ENCODE measurements at places on chromosomes 4 and X. TPM values are rescaled to one million over a fixed set of nuclear protein-coding genes. Genes with fewer than 3 reads are reported as not detected.

DNA sequence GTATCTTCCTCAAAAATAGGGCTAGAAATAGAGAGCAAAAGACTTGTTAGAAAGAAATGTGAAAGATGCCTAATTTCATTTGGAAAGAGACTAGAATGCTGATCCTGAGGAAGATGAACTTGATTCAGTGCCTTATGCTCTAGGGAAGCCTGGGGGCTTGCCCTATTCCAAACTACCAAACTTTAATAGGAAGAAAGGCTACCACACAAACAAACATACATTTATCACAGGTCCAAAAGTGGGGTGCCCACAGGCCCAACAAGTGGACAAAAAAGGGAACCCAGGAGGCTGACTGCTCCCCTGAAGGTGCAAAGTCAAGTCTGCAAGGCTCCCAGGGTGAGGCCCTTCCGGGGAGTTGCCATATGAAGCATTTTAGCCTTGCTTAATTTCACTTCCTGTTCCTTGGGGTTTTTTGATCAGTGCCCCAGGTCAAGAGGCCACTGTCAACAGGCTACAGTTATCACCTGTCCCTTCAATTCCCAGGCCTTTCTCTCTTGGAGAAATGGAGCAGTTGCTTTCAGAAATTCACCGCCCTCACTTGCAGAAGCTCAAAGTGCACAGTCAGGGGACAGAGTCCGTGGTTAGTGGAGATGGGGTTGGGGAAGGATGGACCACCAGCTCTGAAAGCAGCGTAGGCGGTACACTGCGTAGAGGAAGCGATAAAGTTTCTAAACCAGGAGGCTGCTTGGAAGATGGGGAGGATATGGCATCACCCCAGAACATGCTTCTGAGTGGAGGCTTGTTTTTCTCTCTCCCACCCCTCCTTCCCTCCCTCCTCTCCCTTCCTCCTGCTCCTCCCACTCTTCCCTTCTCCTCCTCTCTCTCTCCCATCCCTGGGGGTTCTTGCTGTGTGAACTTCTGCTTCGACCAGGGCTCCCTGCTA, 36.4 kb downstream of the TMEM154 start:
- no peak for DNase-seq

DNA sequence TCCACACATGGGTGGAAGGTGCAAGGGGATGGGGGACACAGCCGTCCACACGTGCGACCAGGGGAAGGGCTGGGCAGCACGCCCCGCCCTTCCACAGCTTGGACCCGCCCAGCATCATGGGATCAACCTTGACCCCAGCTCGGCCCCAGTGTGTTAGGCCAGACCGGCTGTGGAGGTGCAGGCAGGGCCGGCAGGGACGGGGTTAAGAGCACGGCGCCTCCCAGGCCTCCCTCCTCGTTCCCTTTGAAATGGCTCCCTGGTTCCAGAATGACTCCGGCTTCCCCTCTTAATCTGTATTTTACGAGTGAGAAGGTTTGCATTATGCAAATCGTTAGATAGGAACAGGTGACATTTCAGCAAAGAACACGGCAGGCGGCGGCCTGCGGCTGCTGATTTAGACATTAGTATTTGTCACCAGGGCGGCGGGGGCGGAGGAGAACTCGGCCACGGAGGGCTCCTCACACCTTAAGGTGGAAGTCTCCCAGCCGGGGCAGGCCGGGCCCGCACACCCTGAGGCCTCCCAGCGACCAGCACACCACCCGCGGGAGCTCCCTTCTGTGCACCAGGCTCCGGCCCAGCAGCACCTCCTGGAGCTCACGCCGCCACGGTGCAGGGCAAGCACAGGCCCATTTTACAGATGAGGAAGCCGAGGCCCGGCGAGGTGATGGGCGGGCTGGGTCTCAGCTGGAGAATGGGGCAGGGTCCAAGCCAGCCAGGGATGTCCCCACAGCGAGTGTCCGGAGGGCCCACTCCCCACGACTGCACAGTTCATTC, 116.1 kb downstream of the FAM53A start:
- no peak for DNase-seq

Gene PSMD10
- total RNA-seq, result 31.9 TPM

DNA sequence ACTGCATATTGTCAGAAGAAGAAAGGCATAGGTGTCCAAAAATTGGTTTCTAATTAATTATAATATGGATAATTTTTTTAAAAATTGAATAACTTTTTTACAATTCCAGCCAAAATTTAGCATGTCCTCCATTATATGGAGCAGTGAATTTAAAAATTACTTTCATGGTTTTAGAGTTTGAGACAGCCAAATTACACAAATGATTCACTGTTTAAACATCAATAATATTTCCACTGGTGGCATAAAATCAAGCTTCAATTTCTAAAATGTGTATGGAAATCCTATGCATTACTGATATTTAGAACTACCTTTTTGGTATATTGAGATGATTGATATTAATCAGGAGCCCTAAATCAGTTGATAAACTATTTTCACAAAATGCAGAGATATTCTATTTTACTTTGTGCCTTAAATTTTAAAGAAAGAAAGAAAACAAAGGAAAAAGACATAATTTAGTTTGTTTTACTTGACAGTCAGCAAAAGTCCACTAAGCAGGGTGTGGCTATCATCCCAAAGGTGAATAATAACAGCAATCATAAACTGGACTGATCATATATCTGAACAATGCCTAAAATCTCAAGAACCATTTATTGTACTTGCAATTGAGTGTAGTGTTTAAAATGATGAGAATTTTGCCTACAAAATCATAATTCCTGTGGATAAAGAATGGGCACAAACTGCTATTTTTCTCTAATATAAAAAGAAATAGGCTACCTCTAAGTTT, 34.2 kb downstream of the KLHL34 start:
- no peak for DNase-seq

GRCh38 chr4:16104520-16104919, 20.7 kb upstream of the PROM1 start:
- no peak for DNase-seq

GRCh38 chrX:57353472-57354132, 67.1 kb downstream of the FAAH2 start:
- no peak for DNase-seq

Gene GLUD2
- 5.6 TPM for total RNA-seq

Gene BEX1
- total RNA-seq, result 1.1 TPM

Gene NEXMIF
- total RNA-seq, result 0.51 TPM

Gene DIAPH2
- total RNA-seq, result 28.1 TPM

Gene COL25A1
- 6.6 TPM for total RNA-seq

GRCh38 chrX:24204958-24205357, 55.4 kb downstream of the ZFX start:
- no peak for DNase-seq

DNA sequence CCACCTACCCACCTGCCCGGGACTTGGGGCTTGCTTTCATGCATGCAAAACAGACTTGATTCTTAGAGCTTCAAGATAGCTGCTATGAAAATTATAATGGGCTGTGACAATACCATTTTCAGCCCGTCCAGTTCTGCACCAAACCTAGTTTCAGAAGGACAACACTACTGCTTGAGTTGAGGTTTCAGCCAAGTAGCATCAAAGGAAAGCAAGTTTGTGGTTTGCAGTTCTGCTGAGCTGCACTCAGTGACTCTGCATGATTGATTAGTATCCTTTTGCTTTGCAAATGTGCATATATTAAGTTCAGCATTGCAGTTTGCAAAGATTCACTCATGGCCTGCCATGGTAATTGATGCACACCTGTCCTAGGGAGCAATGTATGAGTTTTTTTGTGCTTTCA, 442.7 kb downstream of the RPA4 start:
- DNase-seq, result no peak

Gene HSFX2
- not detected for total RNA-seq

Gene ZNF595
- total RNA-seq, result 29.6 TPM

GRCh38 chrX:48935301-48935670, 16.5 kb upstream of the PIM2 start:
- no peak for DNase-seq

Gene EDA2R
- 1.2 TPM for total RNA-seq

Gene MAGEA2B
- total RNA-seq, result not detected

DNA sequence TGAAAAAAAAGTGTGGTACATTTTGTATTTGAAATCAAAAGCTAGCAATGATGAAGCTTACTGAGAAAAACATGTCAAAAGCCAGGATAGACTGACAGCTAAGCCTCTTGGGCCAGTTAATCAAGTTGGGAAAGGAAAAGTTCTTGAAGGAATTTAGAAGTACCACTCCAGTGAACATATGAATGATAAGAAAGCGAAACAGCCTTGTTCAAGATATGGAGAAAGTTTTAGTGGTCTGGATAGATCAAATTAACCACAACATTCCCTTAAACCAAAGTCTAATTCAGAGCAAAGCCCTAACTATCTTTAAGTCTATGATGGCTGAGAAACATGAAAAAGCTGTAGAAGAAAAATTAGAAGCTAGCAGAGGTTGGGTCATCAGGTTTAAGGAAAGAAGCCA, 268.3 kb downstream of the PDHA2 start:
- DNase-seq, result no peak

DNA sequence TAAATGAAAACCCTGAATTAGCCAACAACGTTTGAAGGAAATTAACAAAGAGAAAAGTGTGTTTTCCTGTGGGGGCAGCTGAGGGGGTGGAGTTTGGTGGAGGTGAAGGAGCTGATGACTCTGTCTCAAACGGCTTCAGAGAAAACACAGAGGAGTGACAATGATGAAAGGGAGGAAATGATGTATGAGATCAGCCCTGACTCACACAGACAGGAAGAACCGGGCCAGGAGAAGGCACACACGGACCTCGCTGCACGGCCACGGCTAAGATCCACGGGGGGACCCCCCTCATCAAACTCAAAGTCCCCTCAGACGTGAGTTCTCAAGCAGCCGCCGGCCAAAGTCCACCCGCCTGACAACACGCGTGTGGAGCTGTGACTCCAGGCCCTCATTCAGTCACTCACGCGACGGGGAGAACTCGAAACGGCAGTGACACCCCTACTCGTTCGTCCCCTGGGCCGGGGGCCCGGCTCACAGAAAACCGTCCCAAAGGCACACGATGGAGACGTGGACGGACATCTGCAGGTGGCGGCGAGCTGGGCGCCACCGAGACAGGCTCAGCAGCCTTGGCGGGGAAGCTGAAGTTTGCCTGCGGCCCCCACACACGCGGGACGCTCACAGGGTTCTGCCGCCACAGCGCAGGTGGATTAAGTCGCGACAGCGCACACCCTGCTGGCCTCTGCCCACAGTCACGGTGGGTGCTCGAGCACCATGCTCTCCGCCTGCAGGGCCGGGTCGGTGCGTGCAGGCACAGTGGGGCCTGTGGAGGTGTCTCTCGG, 28.8 kb downstream of the PPP2R3B start:
- no peak for DNase-seq

Gene MTMR8
- 2.5 TPM for total RNA-seq

DNA sequence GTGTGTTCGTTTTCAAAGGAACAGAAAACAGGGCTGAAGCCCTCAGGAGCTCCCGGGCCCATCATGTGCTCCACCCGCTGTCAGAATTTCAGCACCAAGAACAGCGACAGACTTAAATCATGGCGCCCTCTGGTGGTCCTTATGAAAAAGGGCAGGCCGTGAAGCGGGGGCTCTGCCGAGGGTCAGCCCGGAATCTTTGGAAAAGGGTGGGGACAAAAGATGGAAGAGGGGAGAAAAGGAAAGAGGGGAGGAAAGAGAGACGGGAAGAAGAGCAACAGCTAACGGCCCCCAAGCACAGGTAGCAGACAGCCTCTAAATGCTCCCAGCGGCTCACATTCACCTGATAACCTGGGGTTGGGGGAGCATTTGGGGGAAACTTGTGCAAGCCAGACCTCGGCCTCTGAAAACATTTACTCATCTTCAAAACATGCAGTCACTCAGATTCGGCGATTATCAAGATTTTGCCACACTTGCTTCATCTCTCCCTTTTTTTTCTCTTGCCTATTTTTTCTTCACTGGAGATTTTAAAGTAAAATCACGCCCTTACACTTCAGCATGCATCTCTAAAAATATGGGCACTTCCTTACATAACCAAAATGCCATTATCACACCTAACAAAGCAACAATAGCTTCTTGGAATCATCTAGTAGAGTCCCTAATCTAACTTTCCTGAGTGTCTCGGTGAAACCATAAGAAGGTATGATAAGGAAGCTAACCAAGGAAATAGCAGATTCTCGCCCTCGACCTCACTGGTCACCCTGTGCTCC, 28.1 kb upstream of the MAN2B2 start:
- no peak for DNase-seq

- DNase-seq, result no peak
Observed at GRCh38 chr4:183295711-183296110, 24.4 kb downstream of the CLDN22 start.

Gene UGT2A1
- not detected for total RNA-seq

DNA sequence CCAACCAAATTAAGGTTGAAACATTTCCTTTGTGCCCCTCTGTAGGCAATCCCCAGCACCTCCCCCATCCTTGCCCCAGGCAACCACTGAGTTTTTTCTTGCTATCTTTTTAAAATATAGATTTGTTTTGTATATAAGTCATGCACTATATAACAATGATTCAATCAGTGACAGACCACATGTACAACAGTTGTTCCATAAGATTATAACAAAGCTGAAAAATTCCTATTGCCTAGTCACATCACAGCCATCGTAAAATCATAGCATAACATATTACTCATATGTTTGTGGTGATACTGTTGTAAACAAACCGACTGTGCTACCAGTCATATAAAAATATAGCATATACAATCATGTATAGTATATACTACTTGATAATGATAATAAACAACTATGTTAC, 211.9 kb upstream of the NRK start:
- no peak for DNase-seq

Gene FOXR2
- total RNA-seq, result not detected

GRCh38 chr4:61162116-61162515, 38.0 kb upstream of the ADGRL3 start:
- no peak for DNase-seq

DNA sequence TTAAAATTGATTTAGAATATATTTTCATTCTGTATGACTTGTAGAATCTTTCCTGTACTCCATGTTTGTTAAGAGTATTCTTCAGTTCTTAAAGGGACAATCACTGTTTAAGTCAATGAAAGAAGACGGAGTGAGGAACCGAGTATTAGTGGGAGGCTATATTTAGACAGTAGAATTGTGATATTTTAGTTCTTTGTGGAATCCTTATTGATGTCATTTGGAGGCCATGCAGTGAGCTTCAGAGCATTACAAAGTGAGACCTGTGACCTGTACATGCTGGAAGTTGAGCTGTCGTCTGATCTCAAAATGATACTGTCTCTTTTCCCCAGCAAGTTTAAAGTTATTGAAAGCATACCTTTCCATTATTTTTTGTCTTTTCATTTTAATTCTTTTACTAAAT, 394.7 kb downstream of the GALNTL6 start:
- DNase-seq, result no peak
